ENCODE measurements at places on chromosomes 2 and 18.

DNA sequence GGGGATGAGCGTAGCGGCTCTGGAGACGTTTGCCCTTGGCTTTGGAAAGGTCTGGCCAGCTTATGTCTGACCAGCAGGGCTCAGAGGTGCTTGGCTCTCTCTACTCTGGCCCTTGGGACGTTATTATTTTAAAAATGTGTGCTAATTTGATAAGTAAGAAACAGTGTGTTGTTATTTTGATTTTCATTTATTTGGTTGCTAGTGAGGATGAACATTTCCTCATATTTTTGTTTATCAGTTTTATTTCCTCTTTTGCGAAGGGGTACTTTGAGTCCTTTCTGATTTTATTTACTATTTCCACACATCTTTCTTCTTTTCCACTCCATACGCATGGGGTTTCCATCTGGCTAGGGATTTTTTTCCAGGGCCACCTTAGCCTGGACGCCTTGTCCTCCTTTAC lies 11.4 kb downstream of the CXCR4 start:
- DNase-seq: no peak

DNA sequence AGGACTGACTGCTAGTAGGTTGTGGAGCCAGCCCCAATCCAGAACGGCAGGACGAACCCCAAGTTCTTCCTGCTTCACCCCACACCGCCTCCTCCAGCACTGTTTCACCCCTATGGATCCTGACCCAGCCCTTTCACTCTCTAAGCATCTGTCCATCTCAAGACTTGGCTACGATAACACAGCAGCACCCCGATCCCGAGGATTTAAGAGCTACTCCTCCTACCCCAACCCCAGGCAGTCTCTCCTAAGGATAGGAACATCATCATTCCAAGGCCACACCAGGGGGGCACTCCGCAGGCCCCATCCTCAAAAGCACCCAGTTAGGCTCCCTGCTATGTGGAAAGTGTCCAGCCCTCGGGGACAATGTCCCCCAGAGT lies 645 bp downstream of the KCTD18 start:
- no peak for DNase-seq

DNA sequence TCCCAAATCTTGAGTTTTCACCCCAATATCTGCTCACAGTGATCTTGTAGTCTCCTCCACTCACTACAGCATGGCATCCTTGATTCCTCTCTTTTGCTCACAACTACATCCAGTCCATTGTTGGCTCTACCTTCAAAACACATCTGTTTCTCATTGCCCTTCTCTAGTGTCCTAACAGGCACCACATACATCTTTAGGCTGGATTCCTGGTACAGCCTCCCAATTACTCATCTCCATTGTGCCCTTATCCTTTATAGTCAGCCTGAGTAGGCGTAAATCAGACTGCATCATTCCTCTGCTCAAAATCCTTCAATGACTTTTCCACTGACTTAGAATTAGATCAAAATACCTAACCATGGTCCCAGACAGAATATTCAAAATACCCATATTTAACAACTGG lies 10.7 kb upstream of the TAF1B start:
- no peak for DNase-seq

- DNase-seq: no peak
These were observed 42.7 kb downstream of the CIB4 start for GRCh38 chr2:26598336-26598995.

GRCh38 chr2:80370375-80371009 lies 65.9 kb upstream of the LRRTM1 start:
- DNase-seq: no peak

DNA sequence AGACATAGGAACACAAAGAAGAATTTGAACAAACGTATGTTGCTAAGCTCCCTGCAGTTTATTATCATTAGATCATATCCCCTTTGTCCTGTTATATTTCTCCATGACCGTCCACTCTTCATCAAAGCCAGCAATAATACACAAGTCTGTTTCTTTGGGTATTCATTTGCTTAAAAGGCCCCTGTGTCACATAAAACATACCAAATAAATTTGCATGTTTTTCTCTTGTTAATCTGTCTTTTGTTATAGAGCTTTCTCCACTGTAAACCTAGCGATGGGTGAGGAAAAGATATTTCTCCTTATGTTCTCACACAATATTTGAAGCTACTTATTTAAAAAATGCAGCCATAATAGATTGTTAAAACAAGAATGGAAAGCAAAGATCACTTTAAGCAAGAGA lies 42.9 kb upstream of the REL start:
- DNase-seq: no peak

GRCh38 chr2:78908973-78909372 lies 116.5 kb upstream of the REG3G start:
- DNase-seq: no peak

GRCh38 chr2:221443645-221444044 lies 128.5 kb downstream of the EPHA4 start:
- DNase-seq: no peak

DNA sequence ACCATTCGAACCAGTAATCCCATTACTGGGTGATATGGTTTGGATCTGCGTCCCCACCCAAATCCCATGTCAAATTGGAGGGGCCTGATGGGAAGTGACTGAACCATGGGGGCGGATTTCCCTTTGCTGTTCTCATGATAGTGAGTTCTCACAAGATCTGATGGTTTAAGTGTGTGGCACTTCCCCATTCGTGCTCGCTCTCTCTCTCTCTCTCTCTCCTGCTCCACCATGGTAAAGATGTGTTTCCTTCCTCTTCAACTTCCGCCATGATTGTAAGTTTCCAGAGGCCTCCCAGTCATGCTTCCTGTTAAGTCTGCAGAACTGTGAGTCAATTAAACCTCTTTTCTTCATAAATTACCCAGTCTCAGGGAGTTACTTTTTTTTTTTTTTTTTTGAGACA lies 62.6 kb downstream of the NBAS start:
- DNase-seq: no peak

DNA sequence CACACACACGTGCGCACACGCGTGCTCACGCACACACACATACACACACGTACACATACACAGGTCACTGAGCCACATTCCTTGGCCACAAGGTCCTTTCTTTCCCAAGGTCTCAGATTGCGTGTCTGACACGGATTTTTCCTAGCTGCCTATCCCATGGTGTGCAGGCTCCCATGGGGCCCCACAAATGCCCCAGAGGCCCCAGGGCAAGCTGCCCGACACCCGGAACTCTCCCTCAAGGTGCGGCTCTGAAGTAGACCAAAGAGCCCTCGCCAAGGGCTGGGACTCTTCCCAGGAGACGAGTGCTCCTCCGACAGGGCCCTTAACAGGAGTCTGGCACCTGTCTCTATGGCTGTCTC lies 46.7 kb downstream of the SDC1 start:
- DNase-seq: no peak

- DNase-seq: no peak
These were observed 53.4 kb upstream of the SCN1A start for GRCh38 chr2:166180951-166181812.

GRCh38 chr2:219650426-219651248 lies 23.2 kb downstream of the SLC4A3 start:
- no peak for DNase-seq

DNA sequence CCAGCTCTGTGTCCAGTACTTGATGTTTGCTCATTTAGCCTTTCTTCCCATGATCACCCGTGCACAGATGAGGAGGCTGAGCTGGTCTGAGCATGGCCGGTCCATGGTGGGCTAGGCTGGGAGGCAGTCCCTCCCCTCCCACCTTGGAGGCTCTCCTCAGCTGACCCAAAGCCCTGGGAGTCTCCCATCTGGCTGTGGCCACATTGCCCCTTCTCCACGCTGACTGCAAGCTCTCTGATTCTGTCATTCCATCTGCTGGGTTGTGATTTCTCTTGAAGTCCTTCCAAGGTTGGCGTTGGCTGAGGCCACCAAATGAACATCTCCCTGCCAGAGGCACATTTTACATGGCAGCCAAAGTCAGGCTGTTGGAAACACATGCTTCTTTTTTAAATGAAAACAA lies 44.0 kb downstream of the ACKR3 start:
- DNase-seq: no peak

DNA sequence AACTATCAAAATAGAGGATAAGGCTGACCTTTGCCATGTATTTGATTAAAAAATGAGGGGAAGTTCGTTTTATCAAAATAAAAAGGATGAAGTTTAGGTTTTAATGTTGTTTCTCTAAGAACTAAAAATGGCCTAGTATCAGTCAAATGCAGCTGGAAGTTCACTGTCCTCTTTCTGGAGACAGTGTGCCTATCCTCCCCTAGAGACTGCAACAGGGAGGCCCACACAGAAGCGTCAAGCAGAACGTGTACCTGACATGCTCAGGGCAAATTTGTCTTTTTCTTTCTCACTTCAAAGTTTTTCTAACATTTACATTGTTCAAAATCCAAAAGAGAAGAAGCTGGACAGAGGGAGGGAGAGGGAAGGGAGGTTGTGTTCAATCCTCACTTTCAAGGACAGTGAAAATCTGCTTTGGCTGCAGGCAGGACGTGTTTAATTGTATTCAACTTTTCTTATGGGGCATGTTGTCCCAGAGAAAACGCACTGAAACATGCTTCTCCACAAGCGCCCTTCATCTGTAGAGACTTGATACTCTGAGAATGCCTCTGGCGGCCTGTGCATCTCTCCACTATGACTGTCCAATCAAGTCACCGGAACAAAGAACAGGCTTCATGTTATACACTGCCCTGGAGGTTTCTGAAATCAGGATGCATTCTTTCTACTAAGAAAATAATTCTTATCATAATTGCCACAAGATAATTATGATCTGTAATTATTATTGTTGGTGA lies 65.1 kb downstream of the FAM210A start:
- no peak for DNase-seq

GRCh38 chr2:165795011-165795410 lies 964 bp upstream of the GALNT3 start:
- no peak for DNase-seq
